ENCODE measurements at places on chromosomes 11 and 22.

GRCh38 chr11:112634551-112634950 is 326.7 kb upstream of the NCAM1 start:
- no peak for DNase-seq

- DNase-seq, result peak; percentile 28
Measured at GRCh38 chr11:78040691-78041379, 17.8 kb upstream of the KCTD14 start.

- no peak for DNase-seq
Measured at GRCh38 chr11:106021181-106021966, 666 bp downstream of the MSANTD4 start.

GRCh38 chr11:13962562-13963168 is at the start of gene SPON1:
SPON1 (plus strand) TSS chr11:13962723; CDS start chr11:13962905, 182 bp downstream.
- peak; percentile 57 for DNase-seq

DNA sequence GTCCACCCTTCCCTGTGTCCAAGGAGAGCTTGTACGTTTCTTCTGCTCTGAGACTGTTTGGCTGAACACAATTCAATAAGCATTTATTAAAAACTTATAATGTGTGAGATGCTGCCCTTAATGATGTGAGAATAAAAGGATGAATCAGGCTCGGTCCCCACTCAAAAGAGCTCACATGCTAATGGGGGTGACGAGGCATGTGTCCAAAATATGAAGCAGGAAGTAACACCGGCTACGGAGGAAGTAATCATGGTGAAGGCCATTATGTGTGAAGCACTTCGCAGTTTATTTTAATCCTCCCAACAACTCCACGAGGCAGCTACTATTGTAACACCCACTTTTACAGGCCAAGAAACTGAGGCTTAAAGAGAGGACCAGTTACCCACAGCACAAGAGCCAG is 3.4 kb upstream of the RASD2 start:
- no peak for DNase-seq

DNA sequence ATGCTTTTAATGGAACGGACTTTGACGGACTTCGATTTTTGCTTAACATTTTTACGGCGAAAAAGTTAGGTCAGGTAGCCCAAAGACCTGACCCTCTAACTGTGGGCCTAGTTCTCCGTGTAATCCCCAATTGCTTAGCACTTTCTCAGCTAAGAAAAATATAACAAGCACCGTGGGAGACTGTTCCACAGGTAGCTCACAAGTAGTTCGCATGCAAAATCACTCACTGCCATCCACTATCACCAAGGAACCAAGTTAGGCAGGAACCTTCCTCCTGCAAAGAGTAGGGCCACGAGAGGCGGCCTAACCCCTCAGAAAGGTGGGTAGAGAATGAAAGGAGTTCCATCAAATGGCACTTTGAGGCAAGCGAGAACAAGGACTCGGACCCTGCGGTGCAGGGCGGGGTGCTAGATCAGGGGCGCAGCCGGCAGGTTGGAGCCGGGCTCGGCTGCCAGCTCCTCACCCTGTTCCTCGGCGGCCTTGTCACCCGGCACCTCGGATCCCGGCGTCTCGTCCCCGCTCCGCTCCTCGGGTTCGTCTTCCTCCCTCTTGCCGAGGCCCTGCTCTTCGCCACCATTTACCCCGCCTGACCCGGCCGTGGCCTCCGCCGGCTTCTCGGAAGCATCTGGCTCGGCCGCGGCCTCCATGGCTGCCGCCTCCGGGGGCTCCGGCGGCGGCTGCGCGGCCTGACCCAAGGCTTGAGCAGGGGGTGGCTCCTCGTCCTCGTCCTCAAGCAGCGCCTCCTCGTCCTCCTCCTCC is 922 bp downstream of the HNRNPUL2 start:
- DNase-seq, result no peak

GRCh38 chr22:47678636-47679287 is 916.3 kb downstream of the TBC1D22A start:
- DNase-seq, result no peak

DNA sequence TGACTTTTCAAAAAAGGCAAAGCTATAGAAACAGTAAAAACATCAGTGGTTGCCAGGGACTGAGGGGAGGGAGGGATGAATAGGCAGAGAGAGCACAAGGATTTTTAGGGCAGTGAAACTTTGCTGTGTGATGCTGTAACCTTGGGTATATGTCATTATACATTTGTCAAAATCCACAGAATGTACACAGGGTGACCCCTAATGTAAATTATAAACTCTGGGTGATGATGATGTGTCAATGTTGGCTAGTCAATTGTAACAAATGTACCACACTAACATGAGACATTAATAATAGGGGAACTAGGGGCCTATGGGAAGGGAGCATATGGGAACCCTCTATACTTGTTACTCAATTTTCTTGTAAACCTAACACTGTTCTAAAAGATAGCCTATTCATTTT is 24.8 kb downstream of the RIBC2 start:
- DNase-seq, result no peak

- no peak for DNase-seq
Measured at GRCh38 chr11:69205743-69206612, 50.2 kb downstream of the SMIM38 start.

- no peak for DNase-seq
Measured at GRCh38 chr11:9120664-9121468, 29.5 kb upstream of the SCUBE2 start.

GRCh38 chr11:17747131-17747955 is 12.8 kb downstream of the KCNC1 start:
- no peak for DNase-seq

DNA sequence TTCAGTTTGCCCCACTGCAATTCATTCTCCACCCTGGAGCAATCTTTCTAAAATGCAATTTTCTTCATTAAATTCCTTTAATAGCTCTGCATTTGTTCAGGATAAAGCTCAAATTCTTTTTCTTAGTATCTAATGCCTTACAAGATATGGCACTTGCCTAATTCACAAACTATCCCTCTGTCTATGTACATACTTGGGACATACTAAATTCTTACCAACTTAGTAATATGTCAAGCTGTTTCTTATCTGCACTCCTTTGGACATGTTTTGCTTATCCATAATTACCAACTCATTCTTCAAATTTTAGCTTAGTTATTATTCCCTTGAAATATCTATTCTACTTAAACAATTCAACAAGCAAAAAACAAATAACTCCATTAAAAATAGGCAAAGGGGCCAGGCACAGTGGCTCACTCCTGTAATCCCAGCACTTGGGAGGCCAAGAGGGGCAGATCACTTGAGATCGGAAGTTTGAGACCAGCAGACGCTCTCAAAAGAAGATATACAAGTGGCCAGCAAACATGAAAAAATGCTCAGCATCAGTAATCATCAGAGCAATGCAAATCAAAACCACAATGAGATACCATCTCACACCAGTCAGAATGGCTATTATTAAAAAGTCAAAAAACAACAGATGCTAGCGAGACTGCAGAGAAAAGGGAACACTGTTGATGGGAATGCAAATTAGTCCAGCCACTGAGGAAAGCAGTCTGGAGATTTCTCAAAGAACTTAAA is 96.9 kb downstream of the FAM76B start:
- DNase-seq, result no peak

DNA sequence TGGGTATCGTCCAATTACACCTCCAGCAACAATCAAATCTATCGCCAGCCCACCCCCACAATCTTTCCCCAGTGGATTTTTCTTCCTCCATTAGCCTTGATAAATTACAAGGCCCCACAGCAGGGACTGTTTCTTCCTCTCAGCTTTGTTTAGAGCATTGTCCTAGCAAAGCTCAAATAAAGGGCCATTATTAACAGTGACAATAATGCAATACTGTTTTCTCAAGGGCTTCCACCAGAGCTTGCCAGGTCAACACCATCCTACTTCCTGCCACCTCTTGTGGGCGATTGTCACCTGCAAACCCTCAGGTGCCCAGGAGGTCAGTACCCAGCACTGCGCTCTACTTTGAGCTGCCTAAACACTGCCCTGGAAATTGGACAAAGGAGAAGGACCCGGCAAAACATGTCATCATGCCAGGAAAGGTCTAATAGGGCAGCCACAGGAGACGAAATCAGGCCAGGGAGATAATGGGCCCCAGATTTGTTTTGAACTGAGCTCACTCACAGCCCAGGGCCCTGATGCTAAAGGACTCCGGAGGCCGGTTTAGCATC is 95.2 kb downstream of the ABTB2 start:
- DNase-seq, result no peak

- DNase-seq, result no peak
Measured at GRCh38 chr11:2547806-2548205, 103.0 kb downstream of the KCNQ1 start.

GRCh38 chr22:23889620-23890019 is 4.6 kb upstream of the MIF start:
- DNase-seq, result no peak

DNA sequence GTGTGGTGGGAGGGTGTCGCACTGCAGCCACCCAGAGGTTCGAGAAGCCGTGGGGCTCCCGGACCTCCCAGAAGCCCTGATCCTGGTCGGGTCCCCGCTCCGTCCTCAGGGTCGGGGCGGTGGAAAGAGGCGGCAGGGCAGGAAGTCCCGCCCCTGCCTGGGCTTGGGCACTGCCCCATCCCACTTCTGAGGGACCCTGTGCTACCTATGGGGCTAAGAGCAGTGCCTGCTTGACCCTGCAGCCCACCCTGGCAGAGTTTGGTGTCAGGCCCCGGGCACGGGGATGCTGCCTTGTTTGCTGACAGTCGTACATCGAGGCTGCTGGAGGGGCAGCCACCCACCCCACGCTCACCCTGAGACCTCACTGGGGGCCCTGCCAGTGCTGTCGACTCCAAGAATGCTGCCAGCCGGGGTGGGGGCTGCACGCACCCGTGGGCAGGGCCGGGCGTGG is 19.4 kb downstream of the RNH1 start:
- DNase-seq, result no peak

DNA sequence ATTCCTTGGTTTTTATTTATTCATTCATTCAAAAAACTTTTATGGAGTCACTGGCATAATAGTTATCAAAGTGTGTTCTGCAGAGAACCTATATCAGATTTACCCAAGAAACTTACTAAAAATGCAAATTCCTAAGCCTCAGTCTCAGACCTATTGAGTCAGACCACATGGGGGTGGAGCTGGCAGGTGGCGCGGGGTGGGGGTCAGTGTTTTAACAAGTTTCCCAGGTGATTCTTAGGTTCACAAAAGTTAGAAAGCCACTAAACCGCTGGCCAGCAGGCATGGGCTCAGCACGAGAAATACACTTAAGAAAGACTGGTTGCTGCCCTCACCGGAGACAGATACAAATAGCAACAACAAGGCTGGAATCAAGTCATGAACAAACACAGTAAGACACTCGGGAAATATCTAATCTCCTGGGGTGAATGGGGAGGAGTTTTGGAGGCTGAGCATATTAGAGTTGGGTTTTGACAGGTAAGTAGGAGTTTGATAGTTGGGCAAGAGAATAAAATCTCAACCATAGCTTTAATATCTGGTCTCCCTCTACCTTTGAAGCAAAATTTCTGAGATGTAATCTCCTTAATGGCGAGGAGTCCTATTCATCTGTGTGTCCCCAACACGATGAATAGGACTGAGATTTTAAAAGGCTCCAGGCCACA is 167.5 kb upstream of the NECTIN1 start:
- no peak for DNase-seq

GRCh38 chr11:36360318-36360717 is 64.2 kb downstream of the PRR5L start:
- DNase-seq, result no peak

DNA sequence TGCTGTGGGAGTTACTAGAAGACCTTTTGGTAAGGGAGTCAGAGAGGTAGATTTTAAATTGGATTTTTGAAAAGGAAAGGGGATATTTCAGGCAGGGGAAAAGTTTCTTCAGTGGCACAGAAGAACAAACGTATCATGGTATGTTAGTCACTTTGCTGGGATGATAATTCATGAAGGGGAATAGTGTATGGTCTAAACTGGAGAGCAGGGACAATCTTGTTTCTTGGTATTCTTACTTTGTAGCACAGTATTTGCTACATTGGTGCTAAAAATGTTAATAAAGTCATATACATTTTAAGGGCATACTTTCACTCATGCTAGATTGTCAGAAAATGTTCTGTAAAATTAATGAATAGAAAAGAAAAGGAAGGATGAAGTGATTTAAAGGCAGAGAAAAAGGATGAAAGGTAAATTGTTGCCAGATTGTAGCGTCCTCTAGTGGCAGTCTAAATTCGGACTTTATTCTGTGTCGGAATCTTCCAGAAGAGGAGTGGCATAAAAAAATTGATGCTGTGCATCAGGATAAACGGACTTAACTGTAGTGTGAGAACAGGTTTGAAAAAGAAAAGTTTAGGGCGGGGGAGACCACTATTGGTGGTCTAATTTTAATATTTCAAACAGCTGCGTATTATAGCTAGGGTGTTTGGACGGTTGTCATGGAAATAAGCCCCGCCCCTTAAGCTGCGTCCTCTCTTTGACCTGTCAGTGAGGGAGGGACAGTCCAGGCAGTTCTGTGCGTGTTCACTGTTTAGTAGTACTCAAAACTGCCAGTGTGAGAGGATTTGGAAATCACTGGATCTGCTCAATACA is at the start of gene BCO2:
BCO2 (plus strand) TSS at position 724 of the 810 bp plus-strand sequence. CDS start 90 bp downstream, outside the sequence.
- DNase-seq, result peak; percentile 73

- DNase-seq, result peak; percentile 60
Measured at GRCh38 chr11:64146036-64146955, 19.6 kb downstream of the MACROD1 start.

- peak; percentile 79 for DNase-seq
Measured at GRCh38 chr22:50146439-50147238, 23.9 kb upstream of the PANX2 start.

GRCh38 chr11:99865951-99866350 is 821.1 kb upstream of the ARHGAP42 start:
- DNase-seq, result no peak

DNA sequence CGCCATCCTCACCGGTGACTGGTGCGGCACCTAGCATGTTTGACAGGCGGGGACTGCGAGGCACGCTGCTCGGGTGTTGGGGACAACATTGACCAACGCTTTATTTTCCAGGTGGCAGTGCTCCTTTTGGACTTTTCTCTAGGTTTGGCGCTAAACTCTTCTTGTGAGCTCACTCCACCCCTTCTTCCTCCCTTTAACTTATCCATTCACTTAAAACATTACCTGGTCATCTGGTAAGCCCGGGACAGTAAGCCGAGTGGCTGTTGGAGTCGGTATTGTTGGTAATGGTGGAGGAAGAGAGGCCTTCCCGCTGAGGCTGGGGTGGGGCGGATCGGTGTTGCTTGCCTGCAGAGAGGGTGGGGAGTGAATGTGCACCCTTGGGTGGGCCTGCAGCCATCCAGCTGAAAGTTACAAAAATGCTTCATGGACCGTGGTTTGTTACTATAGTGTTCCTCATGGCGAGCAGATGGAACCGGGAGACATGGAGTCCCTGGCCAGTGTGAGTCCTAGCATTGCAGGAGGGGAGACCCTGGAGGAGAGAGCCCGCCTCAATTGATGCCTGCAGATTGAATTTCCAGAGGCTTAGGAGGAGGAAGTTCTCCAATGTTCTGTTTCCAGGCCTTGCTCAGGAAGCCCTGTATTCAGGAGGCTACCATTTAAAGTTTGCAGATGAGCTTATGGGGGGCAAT is 1.1 kb downstream of the NEAT1 start:
- DNase-seq, result peak; percentile 52
